A673 (cell line): ENCODE measurements at places on chromosomes 12 and 14. TPM values are rescaled to one million over a fixed set of nuclear protein-coding genes. Genes with fewer than 3 reads are reported as not detected.

- no peaks in the 10 kb centered on the region for H3K4me1 ChIP-seq
- no peak overlapping the region for H3K4me3 ChIP-seq
- DNase-seq: no peak
- H3K27me3 ChIP-seq: no peaks in the 10 kb centered on the region
Measured at GRCh38 chr12:39905152-39905551, 200.7 kb downstream of the SLC2A13 start.

GRCh38 chr14:41374092-41374491 is 232.6 kb upstream of the LRFN5 start:
- DNase-seq: no peak
- no peak overlapping the region for H3K27ac ChIP-seq
- no peaks in the 10 kb centered on the region for H3K36me3 ChIP-seq
- no peak overlapping the region for H3K4me3 ChIP-seq
- H3K4me1 ChIP-seq: no peaks in the 10 kb centered on the region
- H3K27me3 ChIP-seq: no peaks in the 10 kb centered on the region

DNA sequence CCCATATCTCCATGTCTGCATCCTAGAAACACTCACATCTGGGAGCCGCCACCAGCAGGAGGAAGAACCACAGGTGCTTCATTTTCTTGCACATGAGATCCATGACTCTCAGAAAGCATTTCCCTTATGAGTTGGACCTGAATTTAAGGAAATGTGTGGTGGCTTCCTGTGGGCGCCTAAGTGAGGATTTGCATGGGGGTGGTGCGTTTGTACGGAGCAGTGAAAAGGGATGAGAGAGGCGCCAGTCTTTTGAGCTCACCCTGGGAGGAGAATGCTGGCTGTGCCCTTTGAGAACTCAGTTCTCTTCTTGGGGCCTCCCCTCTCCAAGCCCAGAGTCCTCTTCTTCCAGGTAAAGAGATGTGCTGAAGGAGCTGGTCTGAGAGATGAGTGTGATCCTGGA is 895.7 kb downstream of the TMEM121 start:
- H3K27ac ChIP-seq: no peak overlapping the region
- no peaks in the 10 kb centered on the region for H3K36me3 ChIP-seq
- DNase-seq: no peak
- no peaks in the 10 kb centered on the region for H3K4me1 ChIP-seq
- H3K27me3 ChIP-seq: no peaks in the 10 kb centered on the region

- no peak overlapping the region for H3K4me3 ChIP-seq
- peaks cover 24% of the 10 kb centered on the region for H3K4me1 ChIP-seq
- H3K36me3 ChIP-seq: peaks cover 42% of the 10 kb centered on the region
- peak; percentile 58 for DNase-seq
Measured at GRCh38 chr14:103711516-103712431, 3.5 kb downstream of the XRCC3 start.

The PDE3A gene
- 0.61 and 0.80 TPM in 2 replicates for total RNA-seq

The GPX2 gene
- 0.33 TPM in 1 of 2 replicates, not detected in the other for total RNA-seq
